ENCODE measurements at places on chromosomes 1 and 21. TPM values are rescaled to one million over a fixed set of nuclear protein-coding genes. Genes with fewer than 3 reads are reported as not detected.

- no peak for DNase-seq
These were observed 100.6 kb upstream of the PLPPR4 start for GRCh38 chr1:99163671-99164070.

- DNase-seq: no peak
These were observed 2.4 kb downstream of the IRF6 start for GRCh38 chr1:209803568-209803967.

GRCh38 chr1:186022184-186022583, 288.0 kb downstream of the HMCN1 start:
- DNase-seq: no peak

PRUNE1 gene
- total RNA-seq: 22.3 TPM

DNA sequence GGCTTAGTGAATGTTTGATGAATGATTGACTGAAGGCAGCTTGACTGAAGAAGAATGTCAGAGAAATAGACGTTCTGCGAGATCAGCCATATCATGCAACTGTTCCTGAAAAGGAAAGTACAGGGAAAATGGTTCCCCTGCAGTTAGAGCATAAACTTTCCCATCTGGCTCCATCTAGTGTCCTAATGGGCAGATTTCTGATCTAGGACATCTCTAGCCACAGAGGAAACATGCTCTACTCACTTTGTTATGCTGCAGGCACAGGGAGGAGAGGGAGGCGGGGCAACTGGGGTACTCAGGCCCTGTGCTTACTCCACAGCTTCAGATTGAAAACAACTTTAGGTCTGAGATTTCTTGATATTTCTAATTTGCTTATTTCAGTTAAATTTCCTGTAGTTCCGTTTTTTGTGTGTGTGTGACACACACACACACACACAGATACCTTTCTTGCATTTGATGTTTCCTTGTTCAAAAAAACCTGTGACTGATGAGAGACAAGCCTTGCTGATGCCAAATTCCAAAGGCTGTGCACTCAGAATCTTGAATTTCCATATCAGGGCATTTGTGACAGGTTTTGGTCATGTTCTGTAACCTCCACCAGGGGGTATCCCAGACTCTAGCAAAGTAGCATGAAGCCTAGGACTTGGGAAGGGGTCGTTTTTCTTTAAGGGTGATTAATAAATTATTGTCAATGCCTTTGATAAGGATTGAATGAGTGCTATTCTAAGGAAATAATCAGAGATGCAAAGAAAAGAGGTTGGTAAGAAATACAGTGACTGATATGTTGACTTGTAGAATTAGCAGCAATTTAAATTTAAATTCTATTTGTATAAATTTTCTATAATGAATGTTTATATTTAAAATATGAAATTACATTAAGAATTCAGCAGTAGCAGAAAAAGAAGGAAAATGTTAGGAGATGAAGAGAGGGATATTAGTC, 139.7 kb upstream of the BEND5 start:
- DNase-seq: no peak

- peak; percentile 85 for DNase-seq
These were observed 47.0 kb upstream of the ATF3 start for GRCh38 chr1:212561501-212561931.

- DNase-seq: no peak
These were observed 727.6 kb upstream of the CHRM3 start for GRCh38 chr1:238658763-238659162.

PTGS2 gene
- not detected for total RNA-seq

FTCD gene
- not detected for total RNA-seq

GRCh38 chr1:23544444-23545389, 13.7 kb upstream of the E2F2 start:
- DNase-seq: peak; percentile 72

DNA sequence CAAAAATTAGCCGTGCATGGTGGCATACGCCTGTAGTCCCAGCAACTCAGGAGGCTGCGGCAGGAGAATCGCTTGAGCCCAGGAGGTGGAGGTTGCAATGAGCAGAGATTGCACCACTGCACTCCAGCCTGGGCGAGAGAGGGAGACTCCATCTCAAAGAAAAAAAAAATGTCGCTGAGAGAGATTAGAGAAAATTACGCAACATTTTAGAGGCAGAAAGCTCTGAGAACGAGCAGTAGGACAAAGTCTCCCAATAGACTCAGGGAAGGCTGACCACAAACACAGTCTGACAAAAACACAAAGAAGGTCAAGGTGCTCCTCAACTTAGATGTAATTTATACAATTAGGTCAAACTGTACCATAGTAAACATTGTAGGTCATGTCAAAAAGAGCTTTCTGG, 367.6 kb upstream of the ZRANB2 start:
- no peak for DNase-seq

- DNase-seq: no peak
These were observed 19.7 kb upstream of the KCNC4 start for GRCh38 chr1:110190282-110190929.

GRCh38 chr1:221840511-221841243, 98.8 kb upstream of the DUSP10 start:
- DNase-seq: no peak

PSRC1 gene
- total RNA-seq: 137 TPM

DNA sequence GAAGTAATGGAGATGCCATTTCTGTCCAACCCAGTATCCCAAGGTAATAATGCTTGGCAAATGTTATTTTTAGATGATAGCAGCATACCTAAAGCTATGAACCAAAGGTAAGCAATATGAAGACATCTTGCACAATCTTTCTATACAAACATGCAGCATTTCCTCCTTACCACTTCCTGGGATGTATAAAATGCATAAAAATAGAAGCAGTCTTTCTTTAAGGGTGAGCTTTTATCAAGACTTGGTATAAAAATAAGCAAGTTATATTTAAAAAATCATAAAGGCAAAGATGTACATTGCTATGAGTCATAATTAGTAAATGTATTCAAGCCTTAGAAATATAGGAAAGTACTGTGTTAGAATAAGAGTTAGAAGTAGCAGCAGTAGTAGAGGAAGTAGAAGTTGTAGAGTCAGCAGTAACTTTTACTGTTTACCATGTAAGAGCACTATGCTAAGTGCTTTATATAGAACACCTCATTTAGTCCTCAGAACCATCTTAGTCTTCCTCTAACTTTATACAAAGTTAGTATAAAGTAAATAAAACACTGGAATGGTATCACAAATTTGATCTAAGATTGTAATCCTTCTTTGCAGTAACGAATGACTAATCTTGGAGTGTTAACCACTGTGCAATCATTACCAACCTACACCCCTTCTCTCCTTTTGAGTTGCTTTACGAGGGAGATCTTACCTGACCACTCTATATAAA, 371.3 kb downstream of the VAV3 start:
- no peak for DNase-seq

CFHR1 gene
- not detected for total RNA-seq

GRCh38 chr1:3730543-3731247, 21.6 kb upstream of the CCDC27 start:
- no peak for DNase-seq

- DNase-seq: no peak
These were observed 61.1 kb upstream of the GNG4 start for GRCh38 chr1:235710687-235711086.

DNA sequence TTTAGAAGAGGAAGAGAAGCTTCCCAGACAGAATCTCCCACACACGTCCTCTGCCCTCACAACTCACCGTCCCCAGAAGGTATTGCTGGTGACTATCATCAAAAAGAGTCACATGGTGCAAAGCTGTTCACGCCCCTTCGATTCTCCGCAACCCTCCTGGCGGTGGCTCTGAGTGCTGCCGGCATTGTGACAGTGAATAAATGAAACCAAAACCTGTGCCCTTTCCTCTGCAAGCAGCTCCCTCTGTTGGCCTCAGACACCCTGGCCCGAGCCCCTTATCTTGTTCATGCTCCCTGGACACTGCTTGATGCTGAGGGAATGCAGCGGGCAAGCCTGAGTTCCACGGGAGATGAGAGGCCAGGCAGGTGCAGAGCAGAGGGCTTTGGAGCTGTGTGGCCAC, 510.3 kb downstream of the NPHP4 start:
- DNase-seq: no peak

- DNase-seq: peak; percentile 35
These were observed 2.2 kb downstream of the SLC19A1 start for GRCh38 chr21:45539796-45540600.

DNA sequence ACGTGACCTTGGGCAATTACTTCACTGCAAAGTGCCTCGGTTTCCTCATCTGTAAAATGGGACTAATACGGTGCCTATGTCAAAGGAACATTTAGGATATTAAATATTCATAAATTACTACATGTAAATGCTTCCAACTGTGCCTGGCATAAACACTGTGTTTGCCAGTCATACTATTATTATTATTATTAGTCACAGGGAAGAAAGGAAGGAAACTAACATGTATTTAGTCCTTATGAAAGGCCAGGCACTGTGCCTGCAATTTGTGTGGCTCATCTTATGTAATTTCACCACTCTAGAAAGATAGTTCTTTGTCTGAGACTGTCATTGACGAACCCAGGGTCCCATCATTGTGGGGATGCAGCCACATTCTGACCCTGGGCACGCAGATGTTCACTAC, 45.0 kb downstream of the EPHB2 start:
- DNase-seq: no peak

- DNase-seq: no peak
These were observed 15.3 kb upstream of the RGS8 start for GRCh38 chr1:182699393-182700350.

GRCh38 chr1:196877964-196878363, 9.9 kb upstream of the CFHR4 start:
- DNase-seq: no peak

DNA sequence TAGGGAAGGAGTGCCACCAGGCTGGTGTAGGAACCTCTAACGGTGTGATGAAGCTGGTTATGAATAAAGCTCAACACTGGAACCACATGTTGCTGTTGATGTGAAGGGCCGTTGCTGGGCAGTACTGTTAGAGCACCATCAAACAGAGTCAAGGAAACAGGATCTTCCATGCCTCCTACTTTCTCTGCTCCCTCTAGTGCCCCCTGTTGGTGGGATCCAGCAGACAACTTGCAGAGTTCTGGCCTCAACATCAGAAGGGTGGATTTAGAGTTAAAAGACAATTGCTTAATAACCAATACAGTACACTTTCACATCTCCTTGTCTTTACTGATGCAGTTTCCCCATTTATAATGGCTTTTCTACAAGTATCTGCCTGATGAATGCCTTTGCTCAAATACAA, 336.4 kb downstream of the NTNG1 start:
- no peak for DNase-seq

GRCh38 chr1:211825980-211826379, 4.6 kb downstream of the LPGAT1 start:
- DNase-seq: no peak

SLC5A9 gene
- total RNA-seq: not detected

DNA sequence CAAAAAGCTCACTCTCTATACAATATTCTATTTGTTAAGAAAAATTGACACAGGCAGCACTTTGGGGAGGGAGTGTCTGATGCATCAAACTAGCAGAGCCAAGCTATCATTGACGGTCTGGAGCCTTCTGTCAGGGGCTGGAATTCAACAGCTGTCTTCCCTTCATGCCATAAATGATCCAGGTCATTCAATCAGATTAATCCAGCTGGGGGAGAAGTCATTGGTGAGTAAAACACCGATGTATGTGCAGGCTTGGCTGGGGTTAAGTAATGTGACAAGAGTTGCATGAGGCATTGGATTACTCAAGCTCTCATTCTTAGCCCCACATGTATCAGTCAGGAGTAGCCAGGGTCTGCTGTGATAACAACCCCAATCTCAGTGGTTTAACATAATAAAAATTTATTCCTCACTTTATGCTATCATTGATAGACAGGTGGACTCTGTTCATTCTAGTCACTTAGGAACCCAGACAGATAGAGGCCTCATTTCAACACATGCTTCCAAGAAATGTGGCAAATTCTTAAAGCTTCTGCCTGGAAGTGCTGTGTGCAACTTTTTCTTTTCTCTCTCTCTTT, 118.1 kb upstream of the GADD45A start:
- no peak for DNase-seq

- no peak for DNase-seq
These were observed 240.0 kb upstream of the CAMK1G start for GRCh38 chr1:209343511-209343910.

AMY1C gene
- not detected for total RNA-seq

PIK3R3 gene
- total RNA-seq: 15.2 TPM

C1orf53 gene
- 24.9 TPM for total RNA-seq

GRCh38 chr1:156021093-156021428, 310 bp upstream of the SSR2 start:
- DNase-seq: no peak

GRCh38 chr1:168345939-168346338, 65.3 kb downstream of the TBX19 start:
- DNase-seq: no peak

TNFAIP8L2 gene
- not detected for total RNA-seq

OPTC gene
- not detected for total RNA-seq

DNA sequence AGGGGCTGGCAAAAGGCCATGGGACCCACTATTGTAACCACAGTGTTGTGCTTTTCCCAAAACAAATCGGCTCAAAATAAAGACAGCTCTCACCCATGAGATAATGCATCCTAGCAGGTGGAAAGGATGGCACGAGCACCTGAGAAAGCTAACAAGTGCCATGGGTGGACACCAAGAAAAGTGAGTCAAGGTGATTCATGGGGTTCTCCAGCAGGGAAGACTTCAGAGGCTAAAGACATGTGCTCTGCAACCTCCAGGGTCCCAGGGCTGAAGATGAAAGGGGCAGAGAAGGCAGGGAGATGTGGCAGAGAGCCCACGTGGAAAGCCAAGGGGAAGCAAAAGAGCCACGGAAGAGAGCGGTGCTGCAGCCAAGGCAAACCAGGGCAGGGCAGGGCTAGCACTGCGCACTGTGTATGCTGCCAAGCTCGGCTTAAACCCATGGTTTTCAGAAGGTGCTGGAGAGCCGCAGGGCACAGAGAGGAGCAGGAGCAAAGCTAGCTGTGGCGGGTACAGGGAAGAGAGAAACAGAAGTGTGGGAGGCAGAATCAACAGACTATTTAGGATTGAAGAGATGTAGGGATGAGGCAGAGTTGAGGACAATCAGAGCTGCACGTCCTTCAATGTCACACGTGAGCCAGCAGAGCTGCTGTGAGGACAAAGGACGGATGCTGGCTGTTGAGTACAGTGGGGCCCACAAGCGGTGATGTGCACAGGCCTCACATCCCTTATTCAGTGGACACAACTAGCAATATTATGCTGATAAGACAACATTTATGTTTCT, 41.8 kb upstream of the C1orf198 start:
- DNase-seq: no peak

DNA sequence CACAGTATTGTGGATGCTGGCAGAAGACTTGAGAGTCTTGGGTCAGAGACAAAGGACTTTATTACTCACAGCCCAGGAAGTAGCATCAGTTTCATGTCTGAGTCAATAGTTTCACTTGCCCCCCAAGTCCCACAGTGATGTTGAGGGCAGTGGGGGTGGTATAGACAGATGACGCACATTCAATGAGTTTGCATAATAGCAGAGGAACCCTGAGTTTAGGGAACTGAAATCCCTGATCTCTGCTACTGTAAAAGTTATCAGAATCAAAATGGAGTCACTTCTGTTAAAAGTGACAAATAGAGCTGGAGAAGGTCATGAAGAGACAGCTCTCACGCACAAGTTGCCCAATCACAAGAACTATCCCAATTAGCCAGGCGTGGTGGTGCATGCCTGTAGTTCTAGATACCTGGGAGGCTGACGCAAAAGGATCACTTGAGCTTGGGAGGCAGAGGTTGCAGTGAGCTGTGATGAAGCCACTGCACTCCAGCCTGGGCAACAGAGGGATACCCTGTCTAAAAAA, 11.5 kb upstream of the HCRTR1 start:
- no peak for DNase-seq

- DNase-seq: no peak
These were observed 51.3 kb downstream of the UBE4B start for GRCh38 chr1:10084045-10084444.

- no peak for DNase-seq
These were observed 88.5 kb downstream of the NPHP4 start for GRCh38 chr1:5903680-5904079.

All from SJSA1 (cell line).